Placental pericyte (primary cell): ENCODE measurements at places on chromosomes 4 and X. TPM values are rescaled to one million over a fixed set of nuclear protein-coding genes. Genes with fewer than 3 reads are reported as not detected.

KCNIP4 gene
- 0.29 TPM in 1 of 2 replicates, not detected in the other for total RNA-seq

ALAS2 gene
- total RNA-seq = not detected in 2 replicates

OPRPN gene
- total RNA-seq = not detected in 2 replicates

CDKL5 gene
- 3.1 and 4.2 TPM in 2 replicates for total RNA-seq

CFP gene
- total RNA-seq = 0.22 and 0.57 TPM in 2 replicates

GLA gene
- total RNA-seq = 38.7 and 55.1 TPM in 2 replicates

RAPGEF2 gene
- total RNA-seq = 68.4 and 84.9 TPM in 2 replicates

PAGE2B gene
- not detected in 2 replicates for total RNA-seq
